ENCODE measurements at places on chromosomes 1 and 21.

GRCh38 chr1:64004451-64005025 lies 198.9 kb upstream of the UBE2U start:
- no peak for DNase-seq

DNA sequence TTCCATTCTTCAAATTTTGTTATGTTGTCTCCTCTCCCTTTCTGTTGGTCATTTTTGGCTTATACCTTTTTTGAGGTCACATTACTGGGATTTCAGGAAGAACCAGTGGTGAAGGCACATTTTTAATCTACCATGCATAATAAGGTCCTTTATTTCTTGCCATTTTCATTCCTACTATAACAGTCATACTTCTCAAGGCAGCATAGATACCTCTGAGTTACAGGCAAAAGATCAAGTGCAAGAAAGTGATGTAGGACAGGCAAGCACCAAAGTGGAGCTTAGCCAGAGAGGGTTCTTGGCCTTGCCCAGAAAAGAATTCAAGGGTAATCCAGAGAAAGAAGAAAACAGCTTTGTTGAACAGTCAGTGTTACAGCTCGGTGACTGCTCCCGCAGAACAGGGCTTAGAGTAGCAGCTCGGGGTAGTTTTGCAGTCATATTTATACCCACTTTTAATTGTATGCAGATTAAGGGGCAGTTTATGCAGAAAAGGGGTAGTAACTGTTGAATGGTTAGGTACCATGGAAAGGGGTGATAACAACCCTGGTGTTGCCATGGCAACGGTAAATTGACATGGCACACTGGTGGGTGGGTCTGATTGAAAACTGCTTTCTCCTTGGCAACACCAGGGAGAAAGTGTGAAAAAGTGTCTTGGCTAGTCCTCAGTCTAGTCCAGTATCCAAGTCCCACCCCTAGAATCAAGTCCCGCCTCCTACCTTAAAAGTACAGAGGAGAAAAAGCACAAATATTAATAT lies 39.6 kb upstream of the DOCK7 start:
- DNase-seq = no peak

- no peak for DNase-seq
These were observed 18.6 kb downstream of the TPTE start for GRCh38 chr21:10539956-10540355.

DNA sequence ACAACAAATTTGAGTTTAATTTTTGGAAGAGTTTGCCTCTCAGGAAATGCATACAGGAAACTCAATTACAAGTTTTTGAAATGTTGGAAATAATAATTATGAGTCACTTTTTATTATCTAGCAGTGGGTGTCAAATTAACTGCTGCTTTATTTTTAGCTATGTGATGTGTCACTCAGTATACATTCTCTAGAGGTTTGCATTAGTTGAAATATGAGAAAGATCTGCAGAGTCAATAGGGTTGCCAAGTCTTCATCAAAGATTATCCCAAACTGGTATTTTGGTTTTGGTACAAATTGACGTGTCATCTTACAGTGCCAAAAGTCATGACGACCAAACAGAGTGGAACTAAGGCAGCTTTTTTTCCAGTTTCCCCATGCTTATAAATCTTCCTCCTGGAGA lies 54.3 kb upstream of the DIPK1A start:
- DNase-seq = no peak

- no peak for DNase-seq
These were observed 205.0 kb downstream of the TOMM20 start for GRCh38 chr1:234923626-234924025.
